ENCODE measurements at places on chromosomes 1 and 21.

- no peak for DNase-seq
Observed at GRCh38 chr21:22961258-22961657, 1963.0 kb downstream of the NCAM2 start.

DNA sequence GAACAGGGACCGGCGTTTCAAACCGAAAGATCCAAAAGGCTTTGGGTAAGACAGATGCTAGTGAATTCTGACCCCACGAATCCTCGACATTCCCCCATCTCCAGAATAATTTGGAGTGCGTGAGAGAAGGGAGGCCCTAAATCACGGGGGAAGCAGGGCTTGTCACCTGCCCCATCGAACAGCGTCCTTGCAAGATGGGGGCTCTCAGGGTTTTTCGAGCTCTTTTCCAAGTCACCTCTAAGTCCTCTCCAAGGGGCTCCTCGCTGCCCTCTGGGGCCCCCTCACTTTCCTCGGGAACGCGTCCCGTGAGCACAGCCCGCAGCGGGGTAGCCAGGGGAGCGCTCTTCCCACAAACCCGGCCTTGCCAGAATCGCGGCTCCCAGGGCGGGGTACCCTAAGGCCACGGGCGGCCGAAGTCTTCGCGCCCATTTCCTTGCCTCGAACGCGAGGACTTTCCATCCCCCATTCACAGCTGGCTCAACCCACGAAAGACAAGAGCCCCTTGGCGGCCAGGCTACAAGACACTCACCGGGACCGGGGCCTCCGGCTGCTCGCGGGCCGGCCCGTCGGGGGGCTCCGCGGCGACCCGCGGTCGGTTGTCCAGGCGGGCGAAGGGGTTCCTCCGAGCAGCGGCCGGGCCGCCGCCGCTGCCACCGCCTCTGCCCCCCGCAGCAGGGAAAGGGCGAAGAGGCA lies 546 bp downstream of the DONSON start:
- DNase-seq, result peak; percentile 36

- no peak for DNase-seq
Observed at GRCh38 chr1:1337793-1338147, 6.7 kb downstream of the TAS1R3 start.

- no peak for DNase-seq
Observed at GRCh38 chr1:211557894-211558625, 20.9 kb downstream of the SLC30A1 start.

DNA sequence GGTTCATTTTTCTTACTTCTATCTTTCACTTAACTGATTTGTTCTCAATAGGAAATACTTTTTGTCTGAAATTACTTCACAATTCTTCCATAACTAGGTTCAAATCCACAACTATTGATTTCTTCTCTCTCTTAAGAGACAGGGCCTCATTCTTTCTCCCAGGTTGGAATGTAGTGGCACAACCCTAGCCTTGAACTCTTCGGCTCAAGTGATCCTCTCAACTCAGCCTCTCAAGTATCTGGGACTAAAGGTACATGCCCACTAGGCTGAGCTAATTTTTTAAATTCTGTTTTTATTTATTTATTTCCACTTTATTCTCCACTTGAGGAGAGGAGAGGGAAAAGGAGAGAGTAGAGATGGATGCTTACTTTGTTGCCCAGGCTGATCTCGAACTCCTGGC lies 370.4 kb upstream of the PLXNA2 start:
- no peak for DNase-seq

DNA sequence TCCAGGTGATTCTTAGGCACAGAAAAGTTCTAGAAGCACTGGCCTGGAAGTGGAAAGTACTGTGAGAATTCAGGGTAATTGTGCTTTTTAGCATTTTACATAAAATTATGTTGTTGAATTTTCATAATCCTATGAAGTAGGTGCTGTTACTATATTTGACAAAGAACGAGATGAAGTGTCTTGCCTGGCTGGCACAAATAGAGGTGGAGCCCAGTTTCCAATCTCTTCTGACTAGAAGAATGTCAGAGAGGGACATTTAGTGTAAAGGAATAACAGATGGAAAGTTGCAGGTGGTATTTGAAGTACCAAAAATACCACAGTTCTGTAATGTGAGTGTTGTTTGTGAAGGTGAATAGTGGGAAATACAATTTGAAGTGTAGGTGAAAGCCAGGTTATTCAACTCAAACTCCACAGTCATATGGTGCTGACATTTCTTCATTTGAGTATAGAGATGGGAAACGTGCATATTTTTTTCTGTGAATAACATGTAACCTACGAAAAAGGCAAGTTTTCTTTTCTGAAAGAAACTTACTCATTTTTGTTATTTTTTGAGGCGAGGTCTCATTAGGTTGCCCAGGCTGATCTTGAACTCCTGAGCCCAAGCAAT lies 3.5 kb upstream of the TMCO2 start:
- no peak for DNase-seq

- DNase-seq, result peak; percentile 34
Observed at GRCh38 chr1:162996261-162996660, 72.9 kb upstream of the RGS4 start.

GRCh38 chr1:92709738-92710137 lies 75.2 kb downstream of the EVI5 start:
- DNase-seq, result peak; percentile 65

DNA sequence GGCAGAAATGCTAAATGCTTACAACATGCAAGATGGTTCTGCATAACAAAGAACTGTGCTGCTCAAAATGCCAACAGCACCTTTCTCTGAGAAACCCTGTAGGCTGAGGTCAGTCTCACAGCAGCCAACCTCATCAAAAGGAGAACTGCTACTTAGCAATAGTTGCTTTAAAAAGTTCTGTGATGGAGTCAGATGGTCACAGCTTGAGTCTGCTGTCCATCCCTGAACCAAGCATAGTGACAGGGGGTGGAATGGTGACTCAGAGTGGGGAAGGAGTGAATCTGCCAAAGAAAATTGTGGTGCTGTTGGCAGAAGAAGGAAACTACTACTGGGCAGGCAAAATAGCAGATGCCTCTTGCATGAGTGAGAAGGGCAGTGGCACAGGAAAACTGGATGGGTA lies 106.0 kb upstream of the FAM78B start:
- DNase-seq, result no peak
